Astrocyte of the cerebellum (primary cell): ENCODE measurements at places on chromosomes 5 and 9.

DNA sequence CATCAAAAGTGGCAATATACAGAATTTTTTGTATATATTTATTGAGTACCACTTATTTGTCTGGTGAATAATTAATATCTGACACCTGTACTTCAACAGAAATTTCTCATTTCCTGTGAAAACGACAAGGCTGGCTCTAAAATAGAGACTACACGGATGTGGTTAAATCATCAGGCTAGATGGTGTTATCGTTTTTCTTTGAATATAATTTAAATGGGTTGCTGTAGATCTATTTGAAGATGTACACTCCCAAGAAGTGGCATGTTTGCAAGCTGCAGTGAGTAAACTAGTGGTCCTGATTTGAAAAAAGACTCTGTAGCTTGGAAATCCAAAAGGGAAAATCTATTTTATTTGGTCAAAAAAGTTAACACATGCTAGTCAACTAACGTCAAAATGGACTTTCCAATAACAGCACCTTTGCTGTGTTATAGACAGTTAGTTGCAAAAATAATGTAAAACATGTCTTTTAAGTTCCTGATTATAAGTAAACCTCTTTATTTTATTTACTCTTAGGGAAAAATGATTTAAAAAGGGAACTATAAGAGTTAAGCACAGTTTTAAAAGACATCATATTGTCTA lies 13.8 kb downstream of the ST8SIA4 start:
- no peak for DNase-seq

GRCh38 chr5:150503977-150504620 lies 3.8 kb upstream of the NDST1 start:
- DNase-seq: no peak

DNA sequence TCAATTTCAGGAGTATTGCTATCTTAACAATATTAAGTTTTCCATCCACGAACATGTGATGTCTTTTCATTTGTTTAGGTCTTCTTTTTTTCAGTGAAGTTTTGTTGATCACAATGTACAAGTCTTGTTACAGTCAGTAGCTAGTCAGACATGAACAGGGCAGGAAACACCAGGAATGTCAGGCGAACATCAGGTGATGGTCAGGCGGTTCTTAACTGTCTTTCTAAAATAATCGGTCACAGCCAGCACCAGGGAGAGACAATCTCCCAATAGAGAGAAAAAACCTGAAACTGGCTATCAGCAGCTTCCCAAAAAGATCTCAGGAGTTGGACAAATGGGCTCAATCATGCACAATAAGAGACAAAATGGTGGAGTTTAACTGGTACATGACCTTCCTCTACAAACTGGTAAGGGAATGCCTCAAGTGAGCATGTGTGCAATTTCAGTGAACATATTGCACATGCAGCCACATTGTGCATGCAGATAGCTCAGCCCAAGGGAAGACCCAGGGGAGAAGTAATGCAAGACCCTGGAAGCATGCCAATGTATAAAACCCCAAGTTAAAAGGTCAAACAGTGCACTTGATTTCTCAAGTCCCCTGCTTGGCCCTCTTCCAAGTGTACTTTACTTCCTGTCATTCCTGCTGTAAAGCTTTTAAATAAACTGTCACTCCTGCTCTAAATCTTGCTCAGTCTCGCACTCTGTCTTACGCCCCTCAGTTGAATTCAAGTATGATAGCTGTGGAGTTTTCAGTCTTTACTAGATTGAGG lies 176.1 kb upstream of the RASEF start:
- DNase-seq: no peak

- no peak for DNase-seq
Measured at GRCh38 chr9:11312966-11313365, 700.2 kb upstream of the PTPRD start.

DNA sequence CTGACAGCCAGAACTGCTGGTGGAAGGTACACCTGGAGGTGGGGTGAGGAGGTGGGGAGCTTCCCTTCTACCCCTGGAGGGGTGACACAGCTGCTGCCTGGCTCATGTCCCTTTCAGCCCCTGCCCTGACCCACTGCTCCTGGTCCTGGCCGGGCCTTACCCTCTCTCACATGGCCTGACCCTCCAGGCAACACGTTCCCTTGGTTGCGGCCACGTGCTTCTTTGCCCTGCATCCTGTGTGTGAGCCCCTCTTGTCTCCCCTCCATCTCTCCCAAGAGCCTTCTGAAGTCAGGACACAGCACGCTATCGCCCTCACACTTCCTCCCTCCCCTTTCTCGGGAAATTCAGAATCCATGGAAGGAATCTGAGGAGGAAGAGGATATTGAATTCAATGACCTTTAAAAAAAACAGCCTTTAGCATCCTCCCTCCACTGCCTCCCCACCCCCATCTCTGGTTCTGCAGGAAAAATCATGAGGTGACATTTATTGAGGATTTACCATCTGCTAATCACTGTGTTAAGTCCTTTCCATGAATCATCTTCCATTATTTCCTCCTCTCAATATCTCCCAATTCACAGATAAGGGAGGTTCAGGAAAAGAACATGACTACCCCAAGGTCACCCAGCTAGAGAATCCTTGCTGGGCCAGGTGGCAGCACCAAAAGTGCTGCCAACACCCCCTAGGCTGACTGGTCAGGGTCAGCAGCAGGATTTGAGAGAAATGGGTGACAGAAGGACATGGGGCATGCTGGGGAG lies 8.3 kb downstream of the AQP3 start:
- no peak for DNase-seq

DNA sequence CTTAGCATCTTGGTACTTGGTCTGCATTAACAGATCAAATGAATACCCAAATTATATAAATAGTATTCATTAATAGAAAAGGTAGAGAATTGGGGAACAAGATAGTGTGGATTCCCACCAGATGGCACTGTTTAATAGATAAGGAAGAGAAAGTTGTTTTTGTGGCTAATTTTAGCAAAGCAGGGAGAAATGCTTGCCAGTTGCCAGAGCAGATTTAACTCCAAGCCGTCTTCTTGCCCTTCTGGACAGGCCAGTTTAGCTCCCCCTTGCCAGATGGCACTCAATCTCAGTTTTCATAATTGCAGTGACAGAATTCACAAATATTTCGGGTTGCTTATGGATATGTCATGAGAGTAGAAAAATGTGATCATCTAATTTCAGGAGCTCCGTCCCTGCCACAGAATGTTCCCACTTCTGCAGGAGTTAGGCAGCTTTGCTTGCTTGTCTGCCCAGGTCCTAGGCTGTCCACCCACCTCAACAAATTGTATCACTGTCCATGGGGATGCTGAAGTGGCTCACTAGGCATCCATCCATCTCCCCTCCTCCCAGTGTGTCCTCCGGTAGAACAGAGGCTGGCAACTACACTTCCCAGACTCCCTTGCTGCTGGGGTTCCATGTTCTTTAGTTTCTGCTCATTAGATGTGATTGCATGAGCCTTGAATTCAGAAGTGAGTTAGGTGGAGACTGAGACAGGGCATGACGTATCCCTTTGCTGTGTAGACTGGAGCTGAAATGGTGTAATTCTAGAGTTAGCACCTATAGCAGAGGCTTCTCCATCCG lies 11.8 kb upstream of the HEXB start:
- DNase-seq: peak; percentile 39

GRCh38 chr5:89064736-89065135 lies 181.8 kb upstream of the MEF2C start:
- no peak for DNase-seq

- DNase-seq: no peak
Measured at GRCh38 chr9:75953218-75953617, 62.7 kb downstream of the PCSK5 start.

- no peak for DNase-seq
Measured at GRCh38 chr5:572398-573019, 39.6 kb upstream of the CEP72 start.

- DNase-seq: no peak
Measured at GRCh38 chr9:93128011-93128714, 5.9 kb downstream of the NINJ1 start.

GRCh38 chr9:806285-807156 lies 35.0 kb upstream of the DMRT1 start:
- DNase-seq: peak; percentile 38

- DNase-seq: no peak
Measured at GRCh38 chr5:138960145-138960692, 85.1 kb upstream of the LRRTM2 start.

GRCh38 chr5:2732850-2733249 lies 18.6 kb downstream of the IRX2 start:
- DNase-seq: no peak

DNA sequence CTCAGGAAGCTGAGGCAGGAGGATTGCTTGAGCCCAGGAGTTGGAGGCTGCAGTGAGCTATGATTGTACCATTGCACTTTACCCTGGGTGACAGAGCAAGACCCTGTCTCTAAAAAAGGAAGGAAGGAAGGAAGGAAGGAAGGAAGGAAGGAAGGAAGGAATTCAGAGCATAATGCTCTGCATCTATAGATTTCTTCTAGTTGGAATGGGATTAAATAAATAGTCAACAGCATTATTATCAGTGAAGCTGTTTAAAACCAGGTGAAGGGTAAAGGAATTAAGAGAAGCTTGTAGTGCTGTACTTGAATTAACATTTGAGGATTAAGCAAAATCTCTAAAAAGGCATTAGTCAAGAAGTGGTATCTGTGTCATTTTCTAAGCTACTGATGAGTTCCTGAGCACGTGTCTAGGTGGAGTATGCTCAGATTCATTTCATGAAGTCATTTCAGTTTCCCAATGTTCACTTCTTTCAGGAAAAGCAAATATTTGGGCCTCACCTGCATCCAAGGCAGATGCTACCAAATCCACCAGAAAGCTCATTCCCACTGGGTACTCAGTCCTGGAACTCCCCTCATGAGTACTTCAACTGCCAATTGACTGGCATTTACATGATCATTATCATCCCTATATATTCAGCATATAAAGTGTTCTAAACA lies 8.4 kb downstream of the PDE6A start:
- no peak for DNase-seq

GRCh38 chr5:42005561-42006153 lies 80.6 kb downstream of the FBXO4 start:
- DNase-seq: no peak

DNA sequence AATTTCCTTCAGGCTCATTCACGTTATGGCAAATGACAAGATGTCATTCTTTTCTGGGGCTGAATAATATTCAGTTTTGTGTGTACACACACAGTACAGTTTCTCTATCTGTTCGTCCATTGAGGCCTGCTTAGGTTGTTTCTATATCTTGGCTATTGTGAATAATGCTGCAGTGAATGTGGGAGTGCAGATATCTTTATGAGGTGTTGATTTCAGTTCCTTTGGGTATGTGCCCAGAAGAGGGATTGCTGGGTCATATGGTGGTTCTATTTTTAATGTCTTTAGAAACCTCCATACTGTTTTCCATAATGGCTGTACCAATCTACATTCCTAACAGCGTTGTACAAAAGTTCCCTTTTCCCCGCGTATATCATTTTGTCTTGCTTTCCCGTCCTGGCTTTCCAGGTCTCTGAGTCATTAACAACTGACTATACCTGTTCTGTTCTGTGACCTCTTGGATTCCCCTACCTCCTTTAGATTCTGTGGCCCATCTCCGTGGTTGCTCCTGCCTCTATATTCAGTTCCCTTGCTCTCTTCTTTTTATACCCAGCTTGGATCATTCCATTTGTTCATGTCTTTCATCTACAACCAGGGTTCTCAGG lies 6.8 kb downstream of the SNX30 start:
- no peak for DNase-seq

- DNase-seq: no peak
Measured at GRCh38 chr9:19378647-19379046, 1.4 kb downstream of the RPS6 start.

DNA sequence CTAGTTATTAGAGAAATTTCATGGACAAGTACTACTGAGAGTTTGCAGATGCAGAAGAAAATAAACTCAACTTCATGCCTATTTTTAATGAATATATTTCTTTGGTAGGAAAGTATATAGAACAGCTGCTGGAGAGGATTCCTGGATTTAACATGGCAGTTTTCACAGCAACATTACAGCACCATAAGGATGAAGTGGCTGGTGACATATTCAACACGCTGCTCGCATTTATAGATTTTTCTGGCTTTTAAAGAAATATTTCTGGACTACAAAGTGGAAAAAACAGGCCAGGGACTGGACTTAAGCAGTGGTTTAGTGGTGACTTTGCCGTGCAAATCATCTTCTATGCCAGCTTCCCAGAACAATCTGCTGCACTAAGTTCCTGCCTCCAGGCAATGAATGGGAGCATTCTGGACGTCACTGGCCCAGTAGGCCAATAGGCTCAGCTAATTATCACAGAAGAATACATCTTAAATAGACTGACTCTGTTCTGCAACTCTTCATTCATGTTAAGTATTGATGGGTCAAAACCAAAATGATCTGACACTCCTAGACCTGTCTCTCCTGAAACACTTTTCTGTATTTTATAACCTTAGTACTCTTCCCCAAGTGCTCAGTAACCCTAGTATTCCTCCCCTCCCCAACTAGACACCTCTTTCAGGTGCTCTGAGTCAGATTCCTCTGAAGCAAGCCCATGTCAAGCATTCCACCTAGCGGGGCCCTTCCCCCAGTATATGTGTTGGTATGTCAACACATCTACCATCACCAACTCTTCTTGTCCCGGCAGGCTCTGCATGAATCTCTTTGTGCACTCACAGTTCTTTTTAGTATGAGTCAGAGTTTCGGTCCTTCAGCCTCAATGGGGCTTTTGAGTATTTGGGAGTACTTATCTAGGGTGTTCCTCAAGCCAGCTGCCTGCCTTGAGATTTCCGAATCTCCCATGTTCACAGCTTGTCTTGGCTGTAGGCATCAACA lies 625.5 kb downstream of the CHSY3 start:
- DNase-seq: no peak

DNA sequence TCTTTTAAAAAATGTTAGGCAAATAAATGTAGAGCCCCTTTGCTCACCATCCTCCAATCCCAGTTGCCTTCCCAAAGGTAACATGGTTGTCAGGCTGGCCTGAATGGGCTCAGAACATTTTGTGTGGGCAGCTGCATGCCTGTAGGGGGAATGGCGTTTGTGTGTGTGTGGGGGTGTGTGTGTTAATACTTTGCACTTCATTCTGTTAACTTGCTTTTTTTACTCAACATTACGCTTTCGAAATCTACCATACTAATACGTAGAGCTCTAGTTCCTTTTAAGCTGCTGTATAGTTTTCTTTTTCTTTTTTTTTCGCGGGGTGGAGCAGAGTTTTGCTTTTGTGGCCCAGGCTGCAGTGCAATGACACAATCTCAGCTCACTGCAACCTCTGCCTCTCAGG lies 14.0 kb downstream of the MYOZ3 start:
- DNase-seq: no peak

DNA sequence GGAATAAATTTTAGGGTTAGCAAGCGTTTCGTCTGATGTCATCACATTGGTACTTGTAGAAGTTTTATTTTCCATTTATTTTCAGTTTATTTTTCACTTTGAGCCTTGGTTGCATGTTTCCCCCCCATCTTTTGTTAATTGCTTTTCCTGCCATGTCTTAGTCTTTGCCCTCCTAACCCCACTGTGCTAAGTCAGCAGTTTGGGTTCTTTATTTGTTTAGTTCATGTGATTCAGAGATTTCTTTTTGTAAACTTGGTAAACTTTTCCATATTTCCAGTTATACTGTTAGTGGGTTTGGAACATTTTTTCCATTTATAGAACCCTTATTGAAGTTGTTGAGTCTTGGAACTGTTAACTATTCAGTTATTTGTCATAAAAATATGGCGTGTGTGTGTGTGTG lies 252.9 kb upstream of the ANKH start:
- DNase-seq: no peak
